ENCODE measurements at places on chromosomes 13 and 19. TPM values are rescaled to one million over a fixed set of nuclear protein-coding genes. Genes with fewer than 3 reads are reported as not detected.

Gene CKAP2
- total RNA-seq: 80.2 TPM

Gene ELSPBP1
- not detected for total RNA-seq

Gene FGF21
- 0.81 TPM for total RNA-seq

Gene ZNF442
- not detected for total RNA-seq

- no peaks in the 10 kb centered on the region for H3K36me3 ChIP-seq
- H3K4me1 ChIP-seq: no peaks in the 10 kb centered on the region
- H3K4me3 ChIP-seq: no peak overlapping the region
- DNase-seq: no peak
- no peaks in the 10 kb centered on the region for H3K27me3 ChIP-seq
These were observed 12.9 kb downstream of the CCDC70 start for GRCh38 chr13:51874651-51875050.

DNA sequence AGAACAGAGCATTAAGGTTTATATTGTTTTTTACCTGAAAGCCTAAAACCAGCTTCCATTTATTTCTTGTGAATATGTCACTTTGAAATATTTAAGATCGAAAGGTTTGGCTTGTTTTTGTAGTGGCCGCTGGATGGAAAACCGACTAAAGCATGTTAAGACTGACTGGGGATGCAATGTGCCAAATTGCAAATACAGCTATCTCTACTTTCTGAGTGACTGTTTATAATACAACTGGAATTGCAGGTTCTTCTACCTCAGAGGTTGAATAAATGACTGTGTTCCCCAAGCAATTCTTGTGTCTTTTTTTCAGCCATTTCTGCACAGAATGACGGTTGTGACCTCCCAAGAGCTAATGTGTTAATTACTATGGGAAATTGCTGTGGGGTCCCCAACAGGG, 50.0 kb upstream of the TMTC4 start:
- no peak overlapping the region for H3K27ac ChIP-seq
- no peaks in the 10 kb centered on the region for H3K36me3 ChIP-seq
- H3K4me3 ChIP-seq: no peak overlapping the region

DNA sequence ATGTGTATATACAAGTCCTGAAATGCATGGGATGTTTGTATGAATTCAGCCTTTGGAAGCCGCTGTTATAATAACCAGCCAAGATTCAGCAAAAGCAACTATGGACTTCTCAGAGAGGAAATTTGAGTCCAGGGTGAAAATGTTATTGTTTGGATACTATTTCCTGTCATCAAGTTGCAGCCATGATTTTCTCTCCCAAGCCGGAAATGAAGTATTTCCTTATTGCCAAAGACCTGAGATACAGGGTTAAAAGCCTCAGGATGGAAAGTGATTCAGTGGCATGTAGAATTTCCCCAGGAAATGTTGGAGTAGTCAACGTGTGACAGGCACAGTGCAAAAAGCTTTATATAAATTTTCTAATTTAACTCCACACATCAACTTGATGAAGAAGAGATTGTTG, 133.9 kb downstream of the IRS2 start:
- H3K36me3 ChIP-seq: no peaks in the 10 kb centered on the region
- DNase-seq: no peak
- H3K4me3 ChIP-seq: no peak overlapping the region

DNA sequence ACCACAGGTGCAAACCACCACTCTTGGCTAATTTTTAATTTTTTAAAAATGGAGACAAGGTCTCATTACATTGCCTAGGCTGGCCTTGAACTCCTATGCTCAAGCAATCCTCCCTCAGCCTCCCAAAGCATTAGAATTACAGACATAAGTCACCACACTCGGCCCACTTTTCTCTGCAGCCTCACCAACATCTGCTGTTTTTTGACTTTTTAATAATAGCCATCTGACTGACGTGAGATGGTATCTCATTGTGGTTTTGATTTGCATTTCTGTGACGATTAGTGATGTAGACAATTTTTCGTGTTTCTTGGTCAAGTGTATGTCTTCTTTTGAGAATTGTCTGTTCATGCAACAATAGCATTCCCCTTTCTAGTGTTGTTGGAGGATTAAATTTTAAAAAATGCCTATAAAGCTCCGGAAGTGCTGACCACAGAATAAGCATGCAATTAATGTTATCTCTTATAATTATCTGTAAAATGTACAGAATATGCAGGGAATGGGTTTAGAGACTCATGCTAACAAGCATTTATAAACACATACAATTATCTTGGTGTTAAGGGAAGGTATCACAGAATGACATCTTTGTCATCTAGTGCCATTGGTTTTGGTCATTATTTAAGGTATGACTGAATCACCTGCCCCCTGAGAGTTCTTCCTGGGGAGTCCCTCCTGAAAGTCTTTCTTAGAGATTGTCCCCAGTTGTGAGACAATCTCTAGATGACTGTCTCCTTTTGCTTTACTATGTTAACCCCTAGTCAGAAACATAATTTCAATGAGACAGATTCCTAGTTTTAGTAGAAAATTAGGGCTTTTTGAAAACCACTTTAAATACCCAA, 118.5 kb upstream of the SERTM1 start:
- no peaks in the 10 kb centered on the region for H3K4me1 ChIP-seq
- no peak overlapping the region for H3K4me3 ChIP-seq
- H3K36me3 ChIP-seq: no peaks in the 10 kb centered on the region
- no peak for DNase-seq
- H3K27me3 ChIP-seq: no peaks in the 10 kb centered on the region
- no peak overlapping the region for H3K27ac ChIP-seq

DNA sequence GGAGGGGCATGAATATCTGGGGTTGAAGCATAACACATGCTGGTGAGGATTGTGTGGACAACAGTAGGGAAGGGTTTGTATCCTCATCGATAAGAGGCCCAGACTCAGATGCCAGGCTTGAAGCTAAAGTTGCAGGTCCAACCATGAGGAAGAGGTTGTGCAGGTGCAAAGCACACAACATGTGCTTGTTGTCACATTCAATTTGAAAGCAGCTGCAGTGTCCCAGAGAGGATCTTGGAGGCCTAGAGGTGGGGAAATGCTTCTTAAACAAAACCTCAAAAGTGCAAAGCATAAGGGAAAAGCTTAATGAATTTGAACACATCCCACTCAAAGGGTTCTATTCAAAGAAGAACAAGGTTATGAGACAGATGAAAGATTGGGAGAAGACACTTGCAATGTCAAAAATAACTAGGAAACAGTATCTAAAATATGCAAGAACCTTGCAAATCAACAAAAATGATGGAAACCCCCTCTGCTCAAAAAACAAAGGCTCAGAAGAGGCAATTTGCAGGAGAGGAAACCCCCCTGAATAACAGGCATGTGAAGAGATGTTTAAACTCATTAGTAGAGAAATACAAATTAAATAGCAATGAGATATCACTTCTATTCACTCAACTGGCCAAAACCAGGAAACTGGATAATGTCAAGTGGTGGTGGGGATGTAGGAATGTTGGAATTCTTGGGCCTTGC, 187.1 kb downstream of the KATNAL1 start:
- DNase-seq: no peak
- H3K27me3 ChIP-seq: no peaks in the 10 kb centered on the region
- no peak overlapping the region for H3K4me3 ChIP-seq
- no peak overlapping the region for H3K27ac ChIP-seq
